ENCODE measurements at places on chromosomes 1 and 21.

DNA sequence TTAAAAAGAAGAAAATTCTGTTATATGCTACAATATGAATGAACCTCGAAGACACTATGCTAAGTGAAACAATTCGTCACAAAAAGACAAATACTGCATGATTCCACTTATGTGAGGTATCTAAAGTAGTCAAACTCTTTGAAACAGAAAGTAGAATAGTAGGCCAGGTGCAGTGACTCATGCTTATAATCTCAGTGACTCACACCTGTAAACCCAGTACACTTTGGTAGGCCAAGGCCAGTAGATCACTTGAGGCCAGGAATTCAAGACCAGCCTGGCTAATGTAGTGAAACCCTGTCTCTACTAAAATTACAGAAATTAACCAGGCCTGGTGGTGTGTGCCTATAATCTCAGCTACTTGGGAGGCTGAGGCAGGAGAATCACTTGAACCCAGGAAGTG, 25.7 kb downstream of the EPHA10 start:
- no peak for DNase-seq

DNA sequence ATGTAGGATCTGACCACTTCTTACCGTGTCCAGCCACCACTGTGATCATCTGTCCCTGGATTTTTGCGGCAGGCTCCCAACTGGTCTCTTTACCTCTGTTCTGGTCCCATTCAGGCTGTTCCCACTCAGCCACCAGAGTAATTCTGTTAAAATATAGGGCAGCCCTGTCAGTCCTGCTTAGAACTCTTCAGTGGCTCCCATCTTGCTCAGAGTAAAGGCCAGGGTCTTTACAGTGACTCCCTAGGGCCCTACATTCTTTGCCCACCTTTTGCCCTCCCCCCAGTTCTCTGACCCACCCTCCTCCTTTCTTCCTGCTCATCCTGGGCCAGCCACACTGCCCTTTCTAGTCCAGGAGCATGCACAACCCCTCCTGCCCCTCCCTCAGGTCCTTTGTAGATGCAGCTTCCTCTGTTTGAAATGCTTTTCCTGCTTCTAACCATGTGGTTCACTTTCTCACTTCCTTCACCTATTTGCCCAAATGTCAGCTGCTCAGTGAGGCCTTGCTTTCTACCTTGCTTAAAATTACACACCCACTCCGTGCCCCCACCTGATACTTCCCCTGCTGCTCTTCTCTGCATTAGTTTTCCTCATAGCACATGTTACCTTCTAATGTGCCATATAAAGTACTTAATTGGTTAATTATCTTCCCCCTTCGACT, 7.8 kb downstream of the UBIAD1 start:
- DNase-seq = no peak

- DNase-seq = no peak
Observed at GRCh38 chr1:214066190-214066589, 78.4 kb downstream of the PROX1 start.

DNA sequence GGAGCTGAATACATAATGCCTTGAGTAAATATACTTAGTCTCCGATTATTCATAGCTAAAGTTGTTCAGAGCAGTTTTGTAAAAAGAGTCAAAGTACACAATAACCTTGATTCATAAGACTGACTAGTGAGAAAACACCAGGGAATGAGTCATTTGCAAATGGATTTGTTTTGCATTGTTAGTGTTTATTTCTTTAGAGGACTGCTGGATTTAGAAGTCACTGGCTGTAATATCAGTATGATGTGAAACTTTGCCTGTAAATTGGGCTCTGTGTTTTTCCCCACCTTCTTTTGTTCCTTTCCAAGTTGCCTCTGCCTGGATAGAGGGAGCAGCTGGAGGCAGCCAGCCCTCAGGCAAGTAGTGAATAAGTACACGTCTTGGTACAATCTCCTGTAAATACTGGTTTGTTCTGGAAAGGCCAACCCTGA, 474.7 kb downstream of the NUF2 start:
- peak; percentile 75 for DNase-seq

DNA sequence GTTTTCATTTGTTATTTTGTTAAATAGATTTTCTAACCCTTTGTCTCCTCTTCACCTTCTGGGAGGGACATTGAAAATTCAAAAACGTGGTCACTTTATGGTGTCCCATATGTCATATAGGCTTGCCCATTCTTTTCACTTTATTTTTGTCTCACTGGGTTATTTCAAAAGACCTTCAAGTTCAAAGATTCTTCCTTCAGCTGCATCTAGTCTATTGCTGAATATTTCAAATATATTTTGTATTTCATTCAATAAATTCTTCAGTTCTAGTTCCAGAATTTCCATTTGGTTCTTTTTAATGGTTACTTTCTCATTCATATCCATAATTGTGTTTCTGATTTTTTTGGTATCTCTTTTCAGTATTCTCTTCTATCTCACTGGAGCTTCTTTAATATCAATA, 11.6 kb upstream of the KCTD3 start:
- DNase-seq = no peak

GRCh38 chr1:209542585-209542984, 40.9 kb upstream of the CAMK1G start:
- peak; percentile 34 for DNase-seq

DNA sequence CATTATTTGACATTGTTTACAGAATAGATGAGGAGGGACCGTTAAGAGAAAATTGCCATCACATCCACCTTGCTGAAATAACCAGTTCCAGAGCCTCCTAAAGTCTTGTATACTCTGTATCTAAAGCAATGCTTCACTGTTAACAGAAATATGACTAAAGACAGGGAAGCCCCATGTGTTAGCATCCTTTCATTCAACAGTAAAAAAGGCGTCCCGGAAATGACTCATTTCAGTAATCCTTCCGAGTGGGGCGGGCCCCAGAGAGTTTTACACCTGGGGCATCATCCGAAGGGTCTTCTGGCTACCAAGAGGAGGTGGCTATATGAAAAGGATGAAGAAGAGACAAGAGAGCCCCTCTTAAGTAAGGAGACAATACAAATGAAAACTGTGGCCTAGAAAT, 227.2 kb downstream of the SLC45A1 start:
- DNase-seq = no peak

DNA sequence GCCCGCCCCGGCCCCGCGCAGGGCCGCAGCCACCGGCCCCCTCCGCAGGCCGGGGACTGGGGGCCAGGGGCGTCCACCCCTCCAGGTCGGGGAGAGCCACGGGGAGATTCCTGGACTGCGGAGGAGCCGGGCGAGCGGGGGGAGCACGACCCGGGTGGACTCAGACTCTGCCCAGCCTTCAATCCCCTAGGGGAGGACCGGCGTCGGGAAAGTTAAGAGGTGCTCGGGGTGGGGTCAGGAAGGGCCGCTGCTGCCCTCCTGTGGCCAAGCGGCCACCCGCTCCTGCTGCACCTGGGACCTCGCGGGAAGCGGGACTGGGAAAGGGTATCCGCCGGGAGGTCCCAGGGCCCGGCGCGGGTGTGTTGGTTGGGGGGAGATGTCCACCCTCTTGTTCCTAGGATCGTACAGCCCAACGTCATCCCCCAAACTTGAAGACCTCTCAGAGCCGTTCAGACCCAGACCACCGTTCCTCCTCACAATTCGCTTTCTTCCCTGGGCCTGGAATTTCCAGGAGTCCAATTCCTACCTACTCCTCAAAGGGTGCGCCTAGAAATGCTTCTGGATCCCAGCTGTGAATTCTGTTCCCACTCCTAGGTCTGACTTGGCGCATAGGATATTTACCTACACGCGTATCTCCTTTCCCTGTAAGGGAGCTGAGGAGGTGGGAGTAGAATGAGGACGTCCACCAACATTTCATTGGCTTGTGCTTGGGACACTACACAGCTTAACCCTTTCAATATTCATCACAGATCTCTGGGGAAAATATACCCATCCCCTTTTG, 484 bp upstream of the RHOC start:
- DNase-seq = peak; percentile 87

DNA sequence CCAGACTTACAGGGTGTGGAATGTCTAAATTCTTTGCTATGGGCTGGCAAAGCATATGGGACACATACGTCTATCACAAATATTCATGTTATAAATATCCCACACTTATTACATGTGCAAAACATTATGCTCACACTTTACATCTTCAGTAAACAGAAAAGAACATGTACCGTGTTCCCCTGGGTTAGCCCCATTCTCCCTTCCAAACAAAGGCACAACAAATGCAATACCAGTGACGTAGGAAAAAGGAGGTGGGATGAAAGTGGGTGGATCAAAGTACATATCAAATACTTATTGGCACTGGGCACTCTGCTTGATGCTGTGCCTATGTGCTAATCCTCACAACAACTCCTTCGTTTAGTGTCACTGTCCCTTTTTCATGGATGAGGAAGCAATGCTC, 170.8 kb downstream of the ZSCAN20 start:
- DNase-seq = no peak

DNA sequence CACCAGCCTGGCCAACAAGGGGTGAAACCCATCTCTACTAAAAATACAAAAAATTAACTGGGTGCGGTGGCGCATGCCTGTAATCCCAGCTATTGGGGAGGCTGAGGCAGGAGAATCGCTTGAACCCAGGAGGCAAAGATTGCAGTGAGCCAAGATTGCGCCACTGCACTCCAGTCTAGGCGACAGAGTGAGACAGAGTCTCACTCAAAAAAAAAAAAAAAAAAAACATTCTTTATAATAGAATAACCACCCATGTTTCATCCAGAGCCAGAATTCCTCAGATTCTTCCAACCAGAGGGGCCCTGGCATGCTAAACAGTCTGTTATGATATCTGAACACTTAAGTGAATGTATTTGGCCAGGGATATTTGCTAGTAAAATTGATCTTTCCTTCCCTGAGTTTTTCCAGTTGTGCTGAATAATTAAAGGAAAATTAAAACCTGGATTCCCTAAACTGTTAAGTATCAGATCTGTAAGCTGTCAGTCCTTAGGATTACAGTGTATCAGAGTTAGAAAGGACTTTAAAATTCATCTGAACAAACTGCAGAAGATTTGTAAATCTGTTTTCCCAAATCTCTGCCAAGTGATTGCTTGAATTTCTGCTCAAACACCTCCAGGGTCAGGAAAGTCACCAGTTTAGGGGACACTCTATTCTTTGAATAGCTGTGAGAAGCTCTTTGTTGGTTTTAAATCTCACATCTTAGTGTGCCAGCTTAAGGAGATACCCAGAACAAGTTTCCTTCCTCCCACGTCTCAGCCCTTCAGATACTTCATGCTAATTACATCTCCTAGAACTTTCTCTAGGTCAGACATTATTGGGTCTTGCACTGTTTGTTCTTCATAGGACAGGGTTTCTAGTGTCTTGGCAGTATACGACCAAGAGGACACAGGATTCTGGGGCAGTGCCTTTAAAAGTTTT, 84.6 kb upstream of the BMP8A start:
- peak; percentile 45 for DNase-seq

DNA sequence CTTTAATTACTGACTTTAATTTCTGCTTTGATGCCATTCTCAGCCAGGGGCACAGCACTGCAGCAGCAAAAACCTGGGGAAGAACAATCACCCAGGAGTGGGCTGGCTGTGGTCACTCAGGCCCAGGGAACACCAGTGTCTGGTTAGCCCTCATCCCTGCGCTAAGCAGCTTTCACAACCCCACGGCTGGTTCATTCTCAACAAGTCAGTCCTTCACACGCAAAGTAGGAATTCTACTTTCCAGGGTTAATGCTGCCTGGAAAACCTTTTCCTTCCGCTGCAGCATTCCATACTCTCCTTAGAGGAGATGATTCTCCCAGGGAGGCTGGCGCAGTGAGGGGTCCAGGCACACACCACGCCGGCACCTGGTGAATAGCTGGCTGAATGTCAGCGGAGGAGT, 24.3 kb upstream of the KCNE1 start:
- DNase-seq = no peak

- no peak for DNase-seq
Observed at GRCh38 chr1:6378096-6378746, 15.3 kb downstream of the ACOT7 start.

- DNase-seq = no peak
Observed at GRCh38 chr1:230068952-230069684, 2.1 kb downstream of the GALNT2 start.

- no peak for DNase-seq
Observed at GRCh38 chr1:160030657-160031364, 979 bp downstream of the PIGM start.

- peak; percentile 54 for DNase-seq
Observed at GRCh38 chr1:17405898-17406759, 33.3 kb downstream of the RCC2 start.

- DNase-seq = no peak
Observed at GRCh38 chr1:44636083-44636687, 38.1 kb downstream of the TMEM53 start.

GRCh38 chr1:88433556-88433955, 250.5 kb upstream of the PKN2 start:
- no peak for DNase-seq

DNA sequence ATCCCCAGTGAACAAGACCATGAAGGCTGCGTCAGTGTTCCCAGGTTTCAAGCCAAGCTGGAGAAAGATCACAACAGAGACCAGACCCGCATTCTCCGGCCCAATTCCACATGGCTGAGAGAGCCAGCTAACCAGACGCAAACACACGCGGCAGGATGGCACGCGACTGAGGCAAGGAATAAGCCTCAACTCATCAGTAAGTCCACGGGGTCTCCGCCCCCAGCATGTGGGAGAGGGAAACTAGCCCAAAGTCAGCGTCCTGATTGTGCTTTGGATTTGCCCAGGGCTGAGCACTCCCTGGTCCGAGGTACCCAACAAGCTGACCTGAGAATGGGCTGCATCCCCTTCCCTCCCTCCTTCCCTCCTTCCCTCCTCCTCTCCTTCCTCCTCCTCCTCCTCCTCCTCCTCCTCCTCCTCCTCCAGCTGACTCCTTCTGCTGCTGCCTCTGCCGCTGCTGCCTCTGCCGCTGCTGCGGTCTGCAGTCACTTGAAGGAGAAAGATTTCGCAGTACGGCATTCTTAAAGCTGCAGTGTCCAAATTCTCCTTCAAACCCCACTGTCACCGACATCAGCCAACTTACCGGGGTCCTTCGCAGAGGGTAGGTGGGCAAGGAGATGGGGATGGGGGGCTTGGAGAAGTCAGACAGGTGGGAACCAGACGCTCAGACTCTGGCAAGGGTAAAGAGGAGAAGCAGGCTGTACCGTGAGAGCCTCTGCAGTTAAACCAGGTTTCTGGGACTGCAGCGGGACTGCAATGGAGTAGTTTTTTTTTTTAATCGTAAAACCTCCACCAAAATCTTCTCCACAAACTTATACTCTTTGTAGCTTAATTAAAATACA, 33.0 kb upstream of the H6PD start:
- peak; percentile 93 for DNase-seq

DNA sequence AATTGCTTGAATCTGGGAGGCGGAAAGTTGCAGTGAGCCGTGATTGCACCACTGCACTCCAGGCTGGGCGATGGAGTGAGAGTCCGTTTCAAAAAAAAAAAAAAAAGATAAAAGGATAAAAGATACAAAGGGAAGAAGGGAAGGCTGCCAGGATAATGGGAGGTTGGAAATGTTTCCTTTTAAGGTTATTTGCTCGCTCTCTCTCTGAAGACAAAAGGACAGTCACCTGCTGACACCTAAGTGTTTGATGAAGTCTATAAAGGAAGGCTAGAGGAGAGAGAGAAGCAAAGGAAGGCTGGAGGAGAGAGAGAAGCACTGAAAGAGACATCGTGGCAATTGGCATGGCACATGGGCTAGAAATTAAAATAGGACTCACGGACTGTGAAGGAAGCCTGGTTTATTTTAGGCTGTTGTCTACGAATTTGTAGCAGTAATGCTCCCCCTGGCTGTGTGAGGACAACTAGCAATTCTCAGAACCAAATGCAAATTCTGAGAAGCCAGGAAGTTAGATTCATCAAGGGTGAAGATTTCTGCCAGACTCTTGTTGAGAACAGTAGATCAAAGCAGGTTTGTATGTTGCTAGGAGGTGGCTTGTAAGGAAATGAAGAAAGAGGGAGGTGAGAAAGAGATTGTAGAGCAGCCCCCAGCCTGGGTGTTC, 154.2 kb downstream of the ZP4 start:
- no peak for DNase-seq

GRCh38 chr1:16112596-16113555, 39.4 kb upstream of the FAM131C start:
- DNase-seq = no peak
